ENCODE measurements at places on chromosomes 16 and 17.

DNA sequence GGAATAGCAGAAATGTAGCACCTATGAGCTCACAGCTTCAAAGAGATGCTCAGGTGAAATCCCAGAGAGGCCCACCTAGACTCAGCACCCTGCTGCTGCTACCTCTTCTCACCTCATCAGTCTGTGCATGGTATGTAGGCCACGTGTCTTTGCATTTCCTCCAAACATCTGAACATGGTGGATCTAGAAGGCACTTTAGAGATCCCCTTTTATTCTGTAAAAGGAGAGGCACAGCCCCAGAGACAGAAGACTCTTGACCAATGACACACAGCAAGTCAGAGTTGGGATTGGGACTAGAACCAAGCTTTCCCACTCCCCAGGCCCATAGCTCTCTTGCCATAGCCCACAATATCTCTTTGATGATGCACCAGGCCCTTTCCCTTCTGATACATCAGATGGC, 19.4 kb upstream of the NKD1 start:
- no peak for DNase-seq

DNA sequence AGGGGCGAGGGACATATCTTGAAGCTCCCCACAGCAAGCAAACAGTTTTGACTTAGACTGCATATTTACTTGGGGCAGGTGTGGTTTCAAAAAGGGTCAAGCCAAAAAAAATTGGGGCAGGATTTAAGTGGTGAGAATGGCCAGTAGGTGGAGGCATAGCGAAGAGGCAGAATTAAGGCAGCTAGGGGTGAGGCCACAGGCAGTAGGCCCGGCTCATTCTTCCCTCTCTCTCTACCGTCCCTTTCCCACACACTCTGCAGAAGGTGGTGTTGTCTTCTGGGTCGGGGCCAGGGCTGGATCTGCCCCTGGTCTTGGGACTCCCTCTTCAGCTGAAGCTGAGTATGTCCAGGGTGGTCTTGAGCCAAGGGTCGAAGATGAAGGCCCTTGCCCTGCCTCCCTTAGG, 2.6 kb downstream of the SHBG start:
- no peak for DNase-seq

DNA sequence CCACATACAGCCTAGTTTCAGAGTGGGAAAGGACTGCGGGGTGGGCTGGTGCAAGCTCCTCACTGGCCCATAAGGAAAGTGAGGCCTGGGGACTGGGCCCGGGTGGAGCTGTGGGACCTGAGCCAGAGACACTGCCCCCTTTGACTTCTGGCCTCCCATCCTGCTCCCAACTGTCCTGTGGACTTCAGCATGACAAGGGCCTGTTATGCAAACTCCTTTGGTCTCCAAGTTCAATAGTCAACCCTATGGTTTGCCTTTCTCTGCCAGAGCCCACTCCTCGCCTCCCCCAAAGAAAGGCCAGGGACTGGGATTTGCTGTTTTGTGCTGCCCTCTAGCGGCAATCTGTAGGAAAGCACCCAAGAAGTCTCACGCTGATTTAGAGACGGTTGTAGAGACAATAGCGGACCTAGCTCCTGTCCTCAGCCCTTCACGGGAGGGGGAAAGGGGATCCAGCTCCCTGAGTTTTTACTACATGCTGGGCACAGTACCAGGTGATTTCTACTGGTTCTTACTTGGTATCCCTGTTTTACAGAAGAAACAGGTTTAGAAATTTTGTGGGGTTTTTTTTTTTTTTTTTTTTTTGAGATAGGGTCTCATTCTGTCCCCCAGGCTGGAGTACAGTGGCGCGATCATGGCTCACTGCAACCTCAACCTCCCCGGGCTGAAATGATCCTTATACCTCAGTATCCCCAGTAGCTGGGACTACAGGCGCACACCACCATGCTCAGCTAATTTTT, 1.2 kb upstream of the TLCD3B start:
- DNase-seq, result no peak

- no peak for DNase-seq
These were observed 27.6 kb downstream of the ANKRD40 start for GRCh38 chr17:50680126-50680525.

- no peak for DNase-seq
These were observed 135.7 kb upstream of the ZFHX3 start for GRCh38 chr16:73183611-73184092.

Measured in nucleus accumbens (tissue), 56 donors.